ENCODE measurements at places on chromosomes 4 and X. TPM values are rescaled to one million over a fixed set of nuclear protein-coding genes. Genes with fewer than 3 reads are reported as not detected.

Gene TRAM1L1
- 0.65 TPM for total RNA-seq

Gene SMIM31
- not detected for total RNA-seq

Gene ARHGEF6
- 5.9 TPM for total RNA-seq

Gene SUPT20HL1
- not detected for total RNA-seq

Gene UGT8
- total RNA-seq: not detected

DNA sequence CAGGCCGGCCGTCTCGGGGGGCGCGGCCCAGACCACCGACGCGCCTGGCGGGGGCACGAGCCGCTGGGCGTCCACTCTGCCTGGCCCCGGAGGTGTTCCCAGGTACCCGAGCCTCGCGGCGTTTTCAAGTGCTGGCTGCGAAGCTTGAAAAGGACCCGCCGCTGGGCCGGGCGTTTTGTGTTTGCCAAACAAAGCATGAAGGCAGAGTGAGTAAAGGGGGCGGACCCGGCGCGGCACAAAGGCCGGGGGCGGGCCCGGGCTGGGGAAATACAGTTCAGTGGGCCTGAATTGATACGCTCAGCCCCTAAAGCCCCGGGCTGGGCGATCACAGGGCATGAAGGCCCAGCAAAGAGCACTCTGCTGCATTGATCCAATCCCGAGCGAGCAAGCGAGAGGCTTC, 65.4 kb downstream of the SOX3 start:
- DNase-seq: no peak

DNA sequence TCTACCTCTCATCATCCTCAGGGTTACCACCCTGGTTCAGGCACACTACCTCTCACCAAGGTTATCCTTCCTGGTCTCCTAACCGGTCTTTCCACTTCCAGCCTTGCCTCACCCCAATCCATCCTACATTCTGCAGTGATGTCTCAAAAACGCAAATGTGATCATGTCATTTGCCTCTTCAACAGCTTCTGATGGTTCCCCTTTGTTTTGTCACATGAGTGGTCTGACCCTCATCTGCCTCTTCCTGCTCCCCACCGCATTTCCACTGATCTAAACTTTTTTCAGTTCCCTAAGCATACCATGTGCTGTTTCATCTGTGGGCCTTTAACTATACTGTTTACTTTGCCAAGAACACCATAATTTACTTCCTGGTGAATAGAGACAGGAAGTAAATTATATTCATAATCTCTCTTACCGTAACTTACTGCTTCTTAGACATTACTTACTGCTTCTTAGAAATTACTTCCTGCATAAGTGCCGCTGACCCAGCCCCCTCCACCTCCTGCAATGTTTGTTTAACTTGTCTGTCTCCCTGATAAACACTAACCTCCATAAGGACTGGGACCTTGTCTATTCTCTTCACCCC, 27.1 kb upstream of the NSUN7 start:
- DNase-seq: peak; percentile 37

- DNase-seq: no peak
These were observed 15.2 kb downstream of the PRKG2 start for GRCh38 chr4:81199831-81200230.

- peak; percentile 65 for DNase-seq
These were observed 108.7 kb downstream of the IQCM start for GRCh38 chr4:149706942-149707341.

DNA sequence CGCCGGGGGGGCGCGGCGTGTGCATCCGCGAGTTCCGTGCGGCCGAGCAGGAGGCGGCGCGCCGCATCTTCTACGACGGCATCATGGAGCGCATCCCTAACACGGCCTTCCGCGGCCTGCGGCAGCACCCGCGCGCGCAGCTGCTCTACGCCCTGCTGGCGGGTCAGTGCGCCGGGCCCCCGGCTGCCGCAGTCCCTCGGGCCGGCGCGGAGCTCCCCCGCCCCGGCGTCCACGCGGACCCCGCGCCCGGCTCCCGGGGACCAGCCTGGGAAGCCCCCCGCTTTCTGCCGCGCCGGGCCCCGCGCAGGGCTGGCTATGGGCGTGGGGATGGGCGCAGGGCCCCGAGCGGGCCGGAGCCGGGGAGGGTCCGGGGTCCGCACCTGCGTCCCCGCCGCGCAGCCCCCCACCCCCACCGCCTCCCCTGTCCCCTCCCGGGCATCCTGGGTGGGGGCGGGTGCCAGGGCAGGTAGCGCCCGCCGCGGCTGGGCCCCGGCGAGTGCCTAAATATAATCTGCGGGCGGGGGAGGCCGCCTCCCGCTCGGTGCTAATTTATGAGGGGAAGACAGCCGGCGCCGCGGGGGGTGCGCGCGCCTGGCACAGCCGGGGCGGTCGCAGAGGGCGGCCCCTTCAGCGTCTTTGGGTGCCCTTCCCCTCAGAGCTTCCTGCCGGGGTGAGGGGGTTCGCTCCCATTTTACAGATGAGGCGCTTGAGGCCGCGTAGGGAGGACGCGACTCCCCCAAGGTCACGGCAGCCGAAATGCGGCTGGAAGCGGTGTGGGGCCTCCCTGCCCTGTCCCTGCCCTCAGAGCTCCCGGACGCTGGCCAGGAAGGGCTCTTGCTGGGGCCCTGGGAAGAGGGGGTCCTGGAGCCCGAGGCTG, 837 bp downstream of the NAT8L start:
- DNase-seq: no peak

DNA sequence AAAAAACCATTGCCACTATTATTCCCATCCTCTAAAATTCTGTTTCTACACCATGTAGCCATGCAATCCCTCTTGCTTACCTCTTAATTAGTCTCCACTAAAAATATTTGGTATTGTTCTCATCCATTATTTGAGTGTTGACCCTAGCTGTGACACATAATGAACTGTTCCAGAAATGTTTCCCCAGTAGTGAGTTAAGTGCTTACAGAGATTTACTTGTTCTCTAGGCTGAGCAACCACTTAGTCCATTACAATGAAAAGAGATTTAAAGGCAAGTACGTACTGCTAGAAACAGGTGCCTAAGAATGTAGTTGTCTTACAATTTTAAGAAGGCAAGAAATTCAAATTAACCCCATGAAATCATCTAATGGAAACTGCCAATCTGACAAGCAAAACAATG, 112.7 kb upstream of the PTPN13 start:
- no peak for DNase-seq

- no peak for DNase-seq
These were observed 99.0 kb downstream of the HMX1 start for GRCh38 chr4:8772499-8773123.

GRCh38 chrX:110418316-110419235, 59.9 kb downstream of the RTL9 start:
- peak; percentile 40 for DNase-seq

- DNase-seq: no peak
These were observed 155.3 kb upstream of the GPC4 start for GRCh38 chrX:133570549-133570948.

DNA sequence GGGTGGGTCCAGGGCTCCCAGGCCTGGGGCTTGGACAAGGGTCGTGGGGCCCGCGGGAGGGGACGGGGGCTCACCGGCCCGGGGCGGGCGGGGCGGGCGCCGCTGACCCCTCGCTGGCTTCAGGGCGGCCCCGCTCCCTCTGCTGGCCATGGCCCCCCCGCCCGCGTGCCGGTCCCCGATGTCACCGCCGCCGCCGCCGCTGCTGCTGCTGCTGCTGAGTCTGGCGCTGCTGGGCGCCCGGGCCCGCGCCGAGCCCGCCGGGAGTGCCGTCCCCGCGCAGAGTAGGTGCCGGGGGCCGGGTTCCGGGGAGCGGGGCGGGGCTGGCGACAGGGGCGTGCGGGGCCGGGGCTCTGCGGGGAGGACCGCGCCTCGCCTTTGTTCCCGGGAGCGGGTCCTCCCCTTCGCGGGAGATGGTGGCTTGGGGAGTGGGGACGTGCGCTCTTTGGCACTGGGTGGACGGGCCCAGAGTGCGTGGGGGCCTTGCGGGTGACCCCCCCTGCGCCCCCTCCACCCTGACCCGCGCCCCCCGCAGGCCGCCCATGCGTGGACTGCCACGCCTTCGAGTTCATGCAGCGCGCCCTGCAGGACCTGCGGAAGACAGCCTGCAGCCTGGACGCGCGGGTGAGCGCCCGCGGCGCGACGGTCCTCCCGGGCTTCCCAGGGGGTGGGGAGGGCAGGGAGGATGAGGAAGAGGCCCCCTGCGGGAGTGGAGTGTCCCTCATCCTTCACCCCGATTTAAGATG, 16.8 kb upstream of the NAT8L start:
- DNase-seq: peak; percentile 39

DNA sequence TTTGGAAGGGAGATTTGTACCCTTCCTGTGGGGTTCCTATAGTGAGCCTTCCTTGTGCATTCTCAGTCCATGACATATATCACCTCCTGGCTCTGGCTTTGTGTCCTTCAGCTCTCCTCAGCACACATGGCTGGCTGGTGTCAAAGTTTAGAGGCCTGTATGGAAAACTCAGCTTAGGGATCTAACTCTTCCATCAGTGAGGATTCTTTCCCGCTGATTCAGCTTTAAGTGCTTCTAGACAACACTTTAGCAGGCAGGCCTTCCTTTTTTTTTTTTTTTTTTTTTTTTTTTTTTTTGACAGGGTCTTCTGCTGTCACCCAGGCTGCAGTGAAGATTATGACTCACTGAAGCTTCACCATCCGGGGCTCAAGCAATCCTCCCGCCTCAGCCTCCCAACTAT, 84.2 kb downstream of the NPNT start:
- DNase-seq: no peak
